ENCODE measurements at places on chromosomes 7 and 10.

GRCh38 chr10:115065801-115066200 lies 27.4 kb upstream of the ATRNL1 start:
- no peak for DNase-seq

GRCh38 chr7:30545791-30546555 lies 41.3 kb upstream of the GGCT start:
- no peak for DNase-seq

DNA sequence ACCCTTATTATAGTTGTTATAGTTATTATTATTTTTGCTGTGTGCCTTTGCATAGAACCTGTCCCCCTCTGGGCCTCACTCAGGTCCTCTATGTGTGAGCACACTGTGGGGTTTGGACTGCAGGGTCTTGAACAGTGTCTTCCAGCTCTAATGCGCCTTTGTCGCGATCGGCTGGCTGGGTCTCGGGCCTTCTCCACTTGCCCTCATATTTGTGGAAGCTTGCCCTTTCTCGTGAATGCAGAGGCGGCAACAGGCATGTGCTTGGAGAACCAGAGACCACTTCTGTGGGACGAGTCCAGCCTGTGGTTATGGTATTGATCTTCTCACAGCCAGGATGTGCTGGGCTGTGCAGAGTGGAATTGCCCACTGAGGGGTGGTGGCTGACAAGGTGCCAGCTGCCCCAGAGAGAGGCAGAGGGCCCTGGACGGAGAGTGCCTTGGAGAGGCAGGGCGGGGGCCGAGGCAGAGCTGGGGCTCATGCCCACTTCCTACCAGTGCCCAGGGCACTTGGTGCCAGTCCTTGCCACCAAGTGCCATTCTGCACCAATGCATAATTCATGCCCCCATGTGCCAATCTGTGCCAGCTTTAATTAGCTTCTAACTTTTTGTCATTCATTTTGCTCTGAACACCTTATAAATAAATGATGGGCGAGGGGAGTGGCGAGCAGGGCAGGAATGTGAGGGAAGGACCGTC lies 6.8 kb upstream of the CDH23 start:
- DNase-seq: no peak

DNA sequence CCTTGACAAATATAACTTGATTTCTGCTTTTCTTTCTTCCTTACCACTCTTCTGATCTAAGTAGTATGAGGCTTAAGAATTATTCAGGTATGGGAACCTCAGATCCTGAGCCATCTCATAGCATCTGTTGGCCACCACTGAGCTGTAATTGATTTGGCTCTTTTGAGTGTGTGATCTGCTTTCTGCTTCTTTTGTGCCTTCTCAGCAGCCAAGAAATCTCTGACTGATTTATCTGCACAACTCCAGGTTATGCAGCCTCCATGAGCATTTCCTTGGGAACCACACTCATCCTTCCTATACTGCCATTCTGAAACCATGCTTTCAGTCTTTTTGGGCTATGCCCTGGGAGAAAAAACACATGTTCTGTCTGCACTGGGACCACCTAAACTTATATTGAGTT lies 178.0 kb upstream of the FAM3C start:
- no peak for DNase-seq

All from CMK (cell line).